ENCODE measurements at places on chromosomes 1 and 21.

GRCh38 chr1:217535601-217536377 is 95.1 kb downstream of the GPATCH2 start:
- DNase-seq = no peak

DNA sequence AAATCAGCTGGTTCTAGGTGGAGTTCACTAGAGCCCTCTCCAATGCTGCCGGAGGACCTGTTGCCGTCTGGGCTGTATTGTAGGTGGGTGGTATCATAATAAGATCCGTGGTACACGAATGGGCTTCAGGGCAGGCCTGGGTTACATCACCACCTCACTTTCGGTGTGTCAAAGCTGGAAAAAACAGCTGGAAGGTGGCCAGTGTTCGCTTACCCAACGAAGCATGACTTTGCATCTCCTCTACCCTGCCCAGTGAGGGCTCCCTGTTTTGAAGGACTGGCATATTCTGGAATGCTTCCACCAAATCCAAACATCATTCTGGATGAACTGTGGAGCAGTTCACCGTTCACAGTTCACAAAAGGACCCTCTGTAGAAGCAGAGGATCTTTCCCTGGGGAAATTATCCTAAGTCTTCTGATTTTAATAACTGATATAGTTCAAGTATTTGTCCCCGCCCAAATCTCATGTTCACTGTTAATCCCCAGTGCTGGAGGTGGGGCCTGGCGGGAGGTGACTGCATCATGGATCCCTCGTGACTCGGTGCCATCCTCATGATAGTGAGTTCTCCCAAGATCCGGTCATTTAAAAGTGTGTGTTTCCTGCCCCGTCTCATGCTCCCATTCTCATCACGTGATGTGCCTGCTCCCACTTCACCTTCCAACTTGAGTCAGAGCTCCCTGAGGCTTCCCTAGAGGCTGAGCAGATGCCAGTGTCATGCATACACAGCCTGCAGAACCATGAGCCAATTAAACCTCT is 429.0 kb downstream of the KIF26B start:
- no peak for DNase-seq

GRCh38 chr1:22729912-22730311 is 19.3 kb downstream of the EPHB2 start:
- DNase-seq = no peak

DNA sequence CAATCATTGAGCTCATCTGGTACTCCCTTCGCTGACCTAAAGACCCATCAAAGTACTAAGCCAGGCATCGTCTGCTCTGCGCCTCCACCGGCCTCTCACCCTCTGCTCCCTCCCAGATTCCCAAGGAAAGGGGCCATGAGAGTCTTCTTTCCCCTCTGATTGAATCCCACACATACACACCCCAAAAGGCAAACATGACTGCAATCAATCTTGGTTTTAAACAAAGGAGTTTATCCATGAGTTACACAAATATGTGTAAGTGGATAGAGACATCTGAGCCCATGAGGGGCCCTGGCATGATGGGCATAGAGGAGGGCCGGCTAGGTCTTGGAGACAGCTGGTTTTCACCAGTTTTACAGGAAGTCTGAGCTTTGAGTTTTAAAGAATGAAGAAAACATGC is 50.9 kb downstream of the CAPN2 start:
- no peak for DNase-seq

GRCh38 chr1:241976229-241976628 is 18.7 kb downstream of the BECN2 start:
- no peak for DNase-seq

GRCh38 chr21:17981060-17981740 is 162.0 kb upstream of the C21orf91 start:
- no peak for DNase-seq

DNA sequence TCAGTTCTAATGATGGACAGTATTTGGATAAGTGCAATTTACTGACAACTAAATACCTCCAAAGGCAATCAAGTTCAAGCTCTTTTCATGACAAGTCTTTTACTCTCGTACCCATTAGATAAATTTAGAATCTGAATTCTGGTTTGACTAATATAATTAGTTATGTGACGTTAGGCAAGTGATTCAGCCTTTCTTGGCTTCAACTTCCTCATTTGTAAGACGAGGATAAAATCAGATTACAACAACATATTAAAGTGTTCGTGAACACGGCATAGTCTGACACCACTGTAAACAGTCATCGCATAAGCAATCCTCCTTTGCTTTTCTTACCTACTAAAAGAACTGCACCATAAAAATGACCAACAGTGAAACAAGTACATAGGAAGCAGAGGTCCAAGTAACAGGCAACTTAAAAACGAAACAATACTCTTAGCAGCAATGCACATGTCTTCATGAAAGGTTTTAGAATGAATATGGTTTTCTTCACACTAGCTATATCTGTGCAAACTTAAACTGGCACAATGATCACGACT is 25.7 kb downstream of the COA6 start:
- no peak for DNase-seq

- DNase-seq = no peak
Measured at GRCh38 chr21:46498335-46499050, 39.8 kb downstream of the DIP2A start.

DNA sequence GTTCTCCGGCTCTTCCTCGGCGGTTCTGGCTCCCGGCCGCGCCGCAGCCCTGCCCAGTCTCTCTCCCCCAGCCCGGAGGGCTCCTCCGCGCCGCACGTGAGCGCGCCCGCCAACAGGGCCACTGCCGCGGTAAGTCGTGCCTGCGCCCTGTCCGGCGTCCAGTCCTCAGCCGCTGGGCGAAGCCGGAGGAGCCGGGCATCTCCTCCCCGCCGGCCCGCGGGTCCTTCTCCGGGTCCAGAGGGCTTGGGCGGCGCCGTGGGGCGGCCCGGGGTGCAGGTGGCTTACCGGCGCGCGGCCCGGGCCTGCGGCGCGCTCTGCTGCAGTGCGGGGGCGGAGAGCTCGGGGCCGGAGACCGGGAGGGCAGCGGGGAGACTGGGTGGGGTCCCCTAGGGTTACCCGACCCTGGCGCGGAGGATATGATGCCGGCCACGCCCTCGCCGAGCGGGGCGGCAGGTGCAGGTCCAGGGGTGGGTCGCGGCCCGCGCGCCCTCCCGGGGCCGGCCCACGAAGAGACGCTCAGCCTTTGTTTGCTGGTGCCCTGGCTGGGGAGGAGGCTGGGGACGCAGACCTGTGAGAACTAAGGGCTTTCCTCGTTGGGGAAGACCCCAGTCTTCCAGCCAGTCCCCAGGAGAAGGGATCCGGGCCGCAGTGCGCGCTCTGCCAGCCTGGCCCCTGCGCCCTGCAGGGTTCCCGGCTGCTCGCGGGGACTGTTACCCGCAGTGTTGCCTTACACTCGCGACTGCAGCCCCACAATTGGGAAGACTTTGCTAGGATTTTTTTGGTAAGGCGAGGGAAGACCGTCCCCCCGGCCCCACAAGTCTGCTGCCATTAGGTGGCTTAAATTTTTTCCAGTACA is at the start of gene DOP1B:
Gene DOP1B (plus strand): TSS at position 10 of the 856 bp plus-strand sequence. CDS start 7,910 bp downstream, outside the sequence.
- DNase-seq = peak; percentile 18

DNA sequence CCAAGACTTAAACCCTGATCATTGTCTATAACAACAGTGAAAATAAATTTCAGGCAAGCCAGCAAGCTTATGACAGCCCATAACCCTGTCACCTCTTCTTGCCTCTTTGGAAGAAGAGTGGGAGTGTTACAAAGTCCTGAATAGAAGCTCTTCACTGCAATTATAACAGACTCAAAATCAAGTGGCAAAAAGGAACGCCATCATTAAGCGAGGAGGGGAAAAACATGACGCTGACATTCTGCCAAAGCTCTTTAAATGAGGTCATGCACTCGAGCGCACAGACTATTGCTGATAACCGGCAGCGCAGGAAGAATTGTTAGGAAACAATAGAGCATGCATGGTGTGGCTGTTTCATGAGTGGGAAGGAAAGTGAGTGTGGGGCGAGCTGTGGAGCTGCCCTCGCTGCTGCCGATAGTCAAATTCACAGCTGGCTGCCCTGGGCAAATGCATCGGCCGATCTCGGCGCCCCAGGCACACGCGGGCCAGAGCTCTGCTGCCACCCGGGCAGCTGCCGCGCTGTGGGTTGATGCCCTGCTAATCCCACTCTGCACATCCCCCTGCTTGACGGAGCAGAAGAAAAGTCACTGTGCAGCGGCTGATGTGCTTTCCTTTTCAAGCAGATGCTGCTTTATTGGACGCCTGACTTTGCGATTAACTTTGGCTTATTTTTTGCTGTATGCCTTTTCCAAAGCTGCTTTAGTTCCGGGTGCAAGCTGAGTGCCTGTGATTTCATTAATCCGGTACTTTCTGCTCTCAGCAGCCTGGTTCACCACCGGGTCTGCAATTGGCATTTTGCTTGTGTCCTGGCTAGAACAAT is 102.4 kb upstream of the ST6GALNAC5 start:
- DNase-seq = no peak

- DNase-seq = no peak
Measured at GRCh38 chr1:34060901-34061415, 104.1 kb downstream of the CSMD2 start.

- DNase-seq = no peak
Measured at GRCh38 chr1:231931846-231932454, 305.4 kb downstream of the DISC1 start.

- DNase-seq = no peak
Measured at GRCh38 chr1:3714814-3715213, 37.4 kb upstream of the CCDC27 start.

GRCh38 chr1:7390604-7391000 is 380.5 kb upstream of the VAMP3 start:
- no peak for DNase-seq

DNA sequence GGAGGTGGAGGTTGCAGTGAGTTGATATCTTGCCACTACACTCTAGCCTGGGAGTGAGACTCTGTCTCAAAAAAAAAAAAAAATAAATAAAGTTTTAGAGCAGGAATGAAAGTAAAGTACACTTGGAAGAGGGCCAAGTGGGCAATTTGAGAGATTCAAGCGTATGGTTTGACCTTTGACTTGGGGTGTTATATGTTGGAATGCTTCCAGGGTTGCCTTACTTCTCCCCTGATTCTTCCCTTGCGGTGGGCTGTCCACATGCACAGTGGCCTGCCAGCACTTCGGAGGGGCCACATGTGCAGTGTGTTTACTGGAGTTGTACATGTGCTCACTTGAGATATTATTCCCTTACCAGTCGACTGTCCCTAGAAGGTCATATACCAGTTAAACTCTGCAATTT is 295.5 kb upstream of the PROX1 start:
- DNase-seq = no peak

DNA sequence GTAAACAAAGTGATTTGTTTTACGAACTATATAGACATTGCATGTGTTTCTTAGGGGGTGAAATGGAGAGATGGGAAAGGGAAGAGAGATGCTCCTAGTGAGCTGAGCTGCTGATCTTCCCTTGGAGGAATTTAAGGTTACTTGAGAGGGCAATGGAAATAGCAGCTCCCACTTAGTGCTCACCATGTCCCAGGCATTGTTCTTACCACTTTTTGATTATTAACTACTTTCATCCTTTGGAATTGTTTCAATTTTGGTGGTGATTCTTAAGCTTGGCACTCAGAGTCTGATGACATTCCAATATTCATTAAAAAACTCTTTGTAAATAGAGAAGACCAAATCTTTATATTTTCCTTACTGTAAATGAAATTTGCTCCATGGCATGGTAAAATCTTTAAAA is 124.9 kb downstream of the ITSN1 start:
- DNase-seq = no peak

DNA sequence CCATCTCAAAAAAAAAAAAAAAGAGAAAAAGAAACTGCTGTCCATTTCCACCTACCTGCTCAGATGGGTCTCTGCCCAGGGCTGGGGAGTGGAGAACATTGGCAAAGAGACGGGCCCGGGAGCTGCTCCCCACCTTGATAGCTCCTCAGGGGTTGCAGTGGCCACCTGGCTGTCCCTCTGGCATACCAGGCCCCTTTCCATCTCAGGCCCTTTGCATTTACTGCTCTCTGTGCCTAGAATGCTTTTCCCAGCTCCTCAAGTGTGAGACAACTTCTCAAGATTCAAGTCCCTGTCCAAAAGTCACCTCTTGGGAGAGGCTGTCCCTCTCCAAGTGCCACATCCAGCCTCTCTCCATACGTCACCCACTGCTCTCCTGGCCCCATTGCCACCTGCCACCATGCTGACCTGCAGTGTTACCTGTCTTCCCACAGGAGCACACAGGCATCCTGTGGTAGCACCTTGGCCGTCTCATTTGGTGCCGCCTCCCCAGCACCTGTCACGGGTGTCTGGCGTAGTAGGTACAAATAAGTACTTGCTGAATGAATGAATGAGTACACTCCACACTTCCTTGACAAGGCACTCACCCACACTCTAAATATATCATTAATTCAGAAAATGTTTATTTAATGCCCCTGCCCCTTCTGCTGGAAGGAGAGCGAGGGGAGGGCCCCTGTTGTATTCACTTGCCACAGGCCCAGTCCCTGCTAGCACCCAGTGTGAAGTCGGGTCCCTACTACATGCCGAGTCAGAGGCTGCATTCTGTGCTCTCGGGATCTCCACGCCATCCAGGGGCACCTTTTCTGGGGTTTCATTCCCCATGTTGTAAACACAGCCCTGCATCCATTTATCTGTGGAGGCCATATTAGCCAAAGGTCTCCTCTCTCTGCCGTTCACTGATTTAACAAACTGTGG is 48.8 kb downstream of the DISP3 start:
- DNase-seq = no peak

- DNase-seq = no peak
Measured at GRCh38 chr1:2301607-2302291, 73.6 kb downstream of the SKI start.

- DNase-seq = no peak
Measured at GRCh38 chr1:4371849-4372248, 282.6 kb upstream of the AJAP1 start.

- no peak for DNase-seq
Measured at GRCh38 chr1:41875487-41875886, 43.2 kb downstream of the HIVEP3 start.

DNA sequence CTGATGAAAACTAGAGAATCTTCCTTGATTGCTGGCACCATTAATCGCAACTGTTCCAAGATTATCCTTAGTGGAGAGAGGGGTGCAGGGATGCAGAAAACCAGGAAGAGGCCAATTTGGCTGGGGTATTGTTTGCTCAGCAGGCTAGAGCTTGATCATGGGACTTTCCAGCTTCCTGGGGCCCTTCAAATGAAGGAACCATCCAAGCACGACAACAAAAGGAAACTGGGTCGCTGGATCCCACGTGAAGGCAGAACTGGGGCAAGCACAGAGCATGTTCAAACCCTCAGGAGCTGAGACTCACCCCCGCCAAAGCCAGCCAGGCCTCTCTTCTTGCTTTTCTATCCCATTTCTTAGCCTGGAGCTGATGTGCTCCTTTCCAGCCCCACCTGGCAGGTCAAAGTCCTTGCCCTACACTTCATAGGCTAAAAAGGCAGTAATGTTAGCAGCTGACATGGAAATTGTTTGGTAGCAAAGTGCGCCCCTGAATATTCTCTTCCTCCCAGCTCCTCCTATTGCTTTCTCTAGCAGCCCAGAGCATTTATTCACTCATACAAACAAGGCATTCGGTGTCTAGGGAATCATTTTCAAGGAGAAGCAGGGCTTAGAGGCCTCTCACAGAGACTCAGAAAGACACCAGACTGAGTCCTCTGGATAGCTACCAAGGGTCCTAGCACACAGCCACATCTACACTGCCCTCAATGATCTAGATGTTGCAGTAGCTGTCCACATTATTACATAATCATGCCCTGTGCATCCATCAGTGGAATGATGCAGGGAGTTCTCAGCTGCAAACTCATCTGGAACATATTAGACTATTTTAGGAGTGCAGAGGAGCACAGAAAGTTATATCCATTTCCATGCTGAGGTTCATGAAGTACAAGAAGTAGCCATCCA is 11.5 kb downstream of the KCNA2 start:
- DNase-seq = no peak

All from activated T-helper 1 cell treated with anti-CD3 and anti-CD28 coated beads, Interleukin-2, amount 50 U/mL, for 16 hours (primary cell).